Caco-2 (cell line): ENCODE measurements at places on chromosomes 7 and 10. TPM values are rescaled to one million over a fixed set of nuclear protein-coding genes. Genes with fewer than 3 reads are reported as not detected.

PTPN20 gene
- total RNA-seq, result not detected in 2 replicates

OR9A2 gene
- not detected in 2 replicates for total RNA-seq

WNT8B gene
- 0.14 TPM in 1 of 2 replicates, not detected in the other for total RNA-seq

SHH gene
- 4.7 and 6.2 TPM in 2 replicates for total RNA-seq

DNA sequence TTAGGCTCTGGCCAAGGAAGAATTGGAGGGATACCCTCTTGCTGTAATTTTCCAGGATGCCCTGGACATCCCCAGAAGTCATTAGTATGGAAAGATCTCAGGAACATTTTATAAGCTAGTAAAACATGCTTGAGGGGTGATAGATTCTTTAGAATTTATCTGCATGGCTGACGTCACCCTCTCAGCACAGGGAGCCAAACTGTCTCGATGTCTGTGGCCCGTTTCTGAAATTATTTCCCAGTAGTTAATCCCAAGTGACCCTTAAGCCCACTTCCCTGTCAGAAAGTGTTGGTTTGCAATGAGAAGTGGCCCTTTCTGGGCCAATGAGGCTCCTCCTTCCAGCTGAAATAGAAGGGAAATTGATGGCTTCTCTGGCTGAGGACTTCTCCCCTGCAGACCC lies 184.5 kb upstream of the BMPER start:
- no peak for DNase-seq

DNA sequence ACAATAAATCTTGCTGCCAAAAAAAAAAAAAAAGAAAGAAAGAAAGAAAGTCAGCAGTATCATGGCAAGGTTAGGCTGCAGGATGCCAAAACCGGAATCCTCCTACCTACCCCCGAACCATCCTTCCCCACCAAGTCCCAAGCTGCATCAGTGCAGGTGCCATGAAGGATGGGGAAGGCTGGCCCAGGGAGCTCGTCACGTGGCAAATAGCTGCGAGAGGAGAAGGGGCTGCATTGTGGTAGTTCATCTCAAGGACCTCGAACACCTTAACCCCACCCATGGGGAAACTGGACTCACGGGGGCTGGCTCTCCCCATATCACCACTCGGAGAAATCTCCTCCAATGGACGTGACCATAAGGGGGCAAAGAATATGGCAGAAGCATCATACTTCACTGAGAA lies 86.2 kb downstream of the TACC2 start:
- no peak for DNase-seq

DNA sequence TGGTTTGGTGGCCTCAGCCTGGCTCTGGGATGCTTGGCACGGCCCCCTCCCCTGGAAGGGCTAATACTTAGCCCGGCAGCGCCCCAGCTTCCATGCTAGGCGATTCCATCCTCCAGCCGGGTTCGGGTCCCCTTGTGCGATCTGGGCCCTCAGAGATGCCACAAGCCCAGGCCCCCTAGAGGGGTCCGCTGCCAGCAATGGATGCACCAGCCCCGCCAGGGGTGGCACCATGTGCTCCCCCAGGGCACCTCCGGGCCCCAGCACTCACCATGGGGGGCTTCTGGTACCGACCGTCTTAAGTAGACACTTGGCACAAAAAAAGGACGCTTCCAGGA lies 125.7 kb upstream of the KCTD7 start:
- no peak for DNase-seq

DNA sequence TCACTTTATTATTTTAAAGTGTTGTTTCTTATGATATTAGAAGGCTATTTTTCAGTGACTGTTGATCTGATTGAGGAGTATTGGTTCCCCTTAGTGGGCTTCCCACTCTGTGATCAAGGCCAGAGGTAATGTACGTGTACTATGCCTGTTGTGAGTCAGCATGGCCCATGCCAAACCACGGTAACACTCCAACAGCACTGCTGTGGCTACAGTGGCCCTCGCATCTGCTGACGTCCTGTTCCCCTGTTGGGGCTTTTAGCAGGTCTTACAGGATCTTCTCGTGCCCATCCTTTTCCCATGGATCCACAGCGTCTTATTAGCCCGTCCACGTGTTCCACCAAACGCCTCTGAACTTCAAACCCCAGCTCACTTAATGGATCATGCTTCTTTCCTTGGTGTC lies 964.6 kb upstream of the CELF2 start:
- DNase-seq, result no peak

- DNase-seq, result no peak
These were observed 496.2 kb upstream of the SEMA3D start for GRCh38 chr7:85682833-85683620.

DNA sequence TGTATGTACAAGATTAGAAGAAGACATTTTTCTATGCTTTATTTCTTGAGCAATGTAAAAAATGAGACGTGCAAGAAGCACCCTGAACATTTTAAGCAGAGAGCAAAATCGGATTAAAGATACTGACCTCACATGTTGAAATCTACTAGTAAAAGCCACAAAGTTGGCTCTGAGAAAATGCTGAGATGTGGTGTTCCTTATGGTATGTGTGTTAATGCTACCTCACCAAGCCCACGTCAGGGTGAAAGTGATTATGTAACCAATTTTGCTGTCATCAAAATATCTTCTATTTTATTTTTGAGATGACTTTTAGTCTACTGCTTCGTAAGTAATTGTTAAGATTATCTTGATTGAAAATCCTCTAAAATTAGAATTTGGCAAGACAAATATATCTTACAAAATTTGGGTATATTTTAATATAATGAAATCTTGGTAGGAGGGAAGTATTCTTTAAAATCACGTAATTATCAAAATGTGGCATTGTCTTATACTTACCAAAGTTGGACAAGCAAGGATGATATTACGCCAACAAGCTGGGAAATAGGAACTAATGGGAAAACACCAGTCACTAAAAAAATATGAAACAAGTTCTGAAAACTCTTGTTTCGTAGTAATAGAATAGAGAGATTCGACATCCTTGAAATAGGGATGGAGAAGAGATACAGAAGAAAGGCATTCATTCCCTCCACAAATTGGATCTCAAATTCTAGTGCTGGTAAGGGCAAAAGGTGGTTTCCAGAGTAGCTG lies 5.8 kb downstream of the ADO start:
- no peak for DNase-seq

- DNase-seq, result no peak
These were observed 105.2 kb upstream of the PDLIM1 start for GRCh38 chr10:95395947-95396449.

DNA sequence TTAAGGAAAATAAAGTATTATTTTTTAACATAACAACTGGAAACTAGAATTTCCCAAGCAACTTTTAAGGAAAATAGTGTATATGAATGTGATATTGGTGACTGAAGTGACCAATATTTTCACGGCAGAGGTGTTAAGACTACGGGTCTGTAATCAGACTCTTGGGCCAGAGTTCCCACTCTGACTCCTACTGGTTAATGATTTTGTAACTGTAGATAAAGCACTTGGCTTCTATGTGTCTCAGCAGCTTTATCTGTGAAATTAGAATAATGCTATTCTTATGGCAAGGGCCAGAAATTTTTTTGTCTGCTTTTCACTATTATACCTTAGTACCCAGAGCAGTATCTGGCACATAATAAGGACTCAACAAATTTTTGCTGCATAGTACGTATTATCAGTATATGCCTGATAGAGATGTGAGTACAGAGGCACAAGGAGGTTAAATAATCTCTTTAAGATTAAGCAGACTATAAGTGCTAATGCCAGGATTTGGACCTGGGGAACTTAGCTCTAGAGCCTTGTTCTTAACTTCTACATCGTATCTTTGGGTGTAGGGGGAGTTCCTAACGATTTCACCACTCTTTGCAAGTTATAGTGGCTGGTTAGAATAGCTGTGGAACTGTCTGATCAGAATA lies 186.1 kb upstream of the SLC26A5 start:
- DNase-seq, result no peak
